Activated CD4-positive, alpha-beta T cell treated with anti-CD3 and anti-CD28 coated beads for 24 hours (primary cell): ENCODE measurements at places on chromosomes 11 and 22.

- DNase-seq: no peak
Observed at GRCh38 chr11:98572941-98573340, 447.8 kb upstream of the CNTN5 start.

- DNase-seq: no peak
Observed at GRCh38 chr11:26960281-26960680, 33.6 kb upstream of the FIBIN start.

- no peak for DNase-seq
Observed at GRCh38 chr11:104333977-104334376, 170.0 kb upstream of the PDGFD start.

DNA sequence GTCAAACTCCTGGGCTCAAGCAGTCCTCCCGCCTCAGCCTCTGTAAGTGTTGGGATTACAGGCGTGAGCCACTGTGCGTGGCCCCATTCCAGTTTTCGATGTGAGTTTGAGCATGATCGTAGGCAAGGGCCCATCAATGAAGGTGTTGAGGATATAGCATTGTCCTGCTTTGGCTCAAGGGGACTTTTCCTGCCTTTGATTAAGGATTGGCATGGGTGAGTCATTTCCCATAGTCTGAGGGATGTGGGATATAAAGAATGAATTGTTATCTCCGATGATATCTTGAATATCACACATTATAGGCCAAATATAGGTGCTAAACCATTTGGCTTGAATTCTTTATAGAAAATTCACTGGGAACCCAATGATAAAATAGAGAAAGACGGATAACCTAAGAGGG lies 30.4 kb downstream of the STIM1 start:
- no peak for DNase-seq

- DNase-seq: no peak
Observed at GRCh38 chr11:80719292-80719646, 1278.4 kb upstream of the TENM4 start.

DNA sequence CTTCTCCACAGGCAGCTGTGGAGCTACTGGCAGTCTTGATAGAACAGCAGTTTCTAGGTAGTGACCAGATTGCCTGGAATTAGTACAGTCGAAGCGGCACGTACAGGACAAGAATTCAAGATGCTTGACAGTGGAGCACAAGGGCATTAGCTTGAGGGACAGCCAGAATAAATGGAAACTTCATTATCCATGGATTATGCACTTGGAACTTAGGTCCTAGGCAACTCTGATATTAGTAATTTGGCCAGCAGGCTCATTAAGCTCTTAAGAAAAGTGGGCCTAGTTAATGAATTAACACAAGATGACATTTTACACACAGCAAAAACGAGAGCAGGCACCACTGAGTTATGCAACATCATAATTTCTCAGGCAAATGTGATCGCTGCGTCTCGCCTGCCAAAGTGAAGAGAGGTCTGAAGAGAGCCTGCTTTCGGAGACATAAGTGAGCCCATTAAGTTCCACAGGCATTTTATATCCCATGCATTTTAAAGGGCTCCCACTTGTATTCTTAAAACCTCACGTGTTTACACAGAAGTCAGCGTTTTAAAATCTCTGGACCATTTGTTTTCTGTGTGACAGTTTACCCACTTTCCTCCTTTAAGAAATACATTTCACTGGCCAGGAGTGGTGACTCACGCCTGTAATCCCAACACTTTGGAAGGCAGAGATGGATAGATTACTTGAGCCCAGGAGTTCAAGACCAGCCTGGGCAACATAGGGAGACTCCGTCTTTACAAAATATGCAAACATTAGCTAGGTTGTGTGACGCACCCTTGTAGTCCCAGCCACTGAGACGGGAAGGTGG lies 66.2 kb downstream of the COMMD9 start:
- no peak for DNase-seq

DNA sequence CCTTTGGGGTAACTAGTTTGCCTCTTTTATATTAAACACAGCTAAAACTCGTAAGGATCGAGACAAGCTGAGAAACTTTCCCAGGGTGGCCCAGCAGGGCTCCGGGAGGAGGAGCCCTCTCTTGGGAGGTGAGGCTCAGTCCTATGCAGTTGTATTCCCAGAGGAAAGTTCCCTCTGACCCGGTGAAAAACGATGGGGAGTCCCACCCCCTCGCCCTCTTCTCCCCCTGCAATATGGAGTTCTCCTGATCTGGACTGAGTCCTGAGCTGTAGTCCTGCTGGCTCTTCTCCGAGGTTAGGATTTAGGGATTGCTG lies 1.3 kb downstream of the NTM start:
- DNase-seq: no peak

GRCh38 chr11:119880143-119880542 lies 151.1 kb upstream of the NECTIN1 start:
- DNase-seq: no peak

GRCh38 chr11:36619502-36619901 lies 21.5 kb upstream of the RAG2 start:
- DNase-seq: no peak

GRCh38 chr11:15507592-15507991 lies 392.9 kb downstream of the INSC start:
- DNase-seq: no peak

GRCh38 chr22:35614404-35614803 lies 2.7 kb downstream of the MB start:
- DNase-seq: no peak

DNA sequence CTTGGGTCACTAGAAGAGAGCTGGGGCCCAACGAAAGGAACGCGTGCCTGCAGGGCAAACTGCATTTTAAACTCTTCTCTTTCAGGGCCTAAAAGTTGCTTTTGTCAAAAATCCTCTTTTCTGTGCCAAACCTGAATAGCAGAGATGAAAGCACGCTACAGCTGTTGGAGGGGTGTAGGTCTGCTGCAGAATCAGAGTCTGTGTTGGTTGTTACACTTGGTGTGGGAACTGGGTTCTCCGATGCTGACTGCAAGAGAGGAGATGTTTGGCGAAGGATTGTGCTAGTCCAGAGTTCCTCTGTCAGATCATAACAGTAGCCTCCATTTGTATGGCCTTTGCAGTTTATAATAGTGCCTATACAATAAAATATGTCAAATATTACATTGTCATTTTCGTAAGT lies 41.8 kb downstream of the BARX2 start:
- no peak for DNase-seq

DNA sequence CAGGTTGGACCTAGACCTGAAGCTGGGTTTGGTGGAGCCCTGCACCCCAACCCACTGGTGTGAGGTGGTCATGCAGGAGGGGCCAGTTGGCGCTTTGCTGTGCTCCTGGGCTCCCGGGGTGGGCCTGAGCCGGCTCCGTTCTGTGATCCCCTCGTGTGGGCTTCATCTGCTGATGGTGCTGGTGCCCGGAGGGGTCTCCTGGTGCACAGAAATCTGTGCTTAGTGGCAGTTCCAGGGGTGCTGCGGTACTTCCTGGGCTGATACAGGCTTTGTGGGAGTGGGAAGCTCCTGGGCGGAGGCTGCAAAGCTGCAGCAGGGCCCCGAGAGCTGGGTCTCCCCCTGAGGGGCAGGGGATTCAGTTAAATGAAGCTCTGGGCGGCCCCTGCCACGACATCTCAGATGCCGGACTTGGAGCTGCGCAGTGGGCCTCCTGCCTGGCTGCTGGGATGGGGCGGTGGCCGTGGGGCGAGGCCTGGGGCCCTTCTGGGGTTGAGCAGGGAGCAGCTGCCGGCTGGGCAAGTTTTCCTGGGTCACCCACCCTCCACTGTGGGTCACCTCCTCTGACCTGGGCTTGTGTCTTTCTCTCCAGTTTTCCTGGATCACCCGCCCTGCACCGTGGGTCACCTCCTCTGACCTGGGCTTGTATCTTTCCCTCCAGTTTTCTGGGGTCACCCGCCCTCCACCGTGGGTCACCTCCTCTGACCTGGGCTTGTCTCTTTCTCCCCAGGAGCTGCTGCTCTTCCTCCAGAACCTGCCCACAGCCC lies 410.5 kb downstream of the TBC1D22A start:
- DNase-seq: no peak

DNA sequence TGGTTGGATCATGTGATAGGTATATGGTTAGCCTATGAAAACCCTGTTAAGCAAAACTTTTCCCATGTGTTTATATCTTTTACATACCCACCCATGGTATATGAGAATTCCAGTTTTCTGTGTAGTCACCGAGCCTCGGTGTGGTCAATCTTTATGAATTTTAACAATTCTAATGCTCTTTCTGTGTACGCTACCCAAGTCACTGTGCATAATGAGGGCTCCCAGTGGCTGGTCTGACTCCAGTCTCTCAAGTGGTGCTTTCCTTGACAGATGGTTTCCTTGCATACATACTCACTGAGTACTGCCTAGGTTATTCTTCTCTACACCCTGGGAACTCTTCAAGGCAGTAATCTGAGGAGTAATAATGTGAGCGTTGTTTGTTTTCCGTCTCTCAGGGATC lies 17.6 kb downstream of the MUC15 start:
- no peak for DNase-seq

DNA sequence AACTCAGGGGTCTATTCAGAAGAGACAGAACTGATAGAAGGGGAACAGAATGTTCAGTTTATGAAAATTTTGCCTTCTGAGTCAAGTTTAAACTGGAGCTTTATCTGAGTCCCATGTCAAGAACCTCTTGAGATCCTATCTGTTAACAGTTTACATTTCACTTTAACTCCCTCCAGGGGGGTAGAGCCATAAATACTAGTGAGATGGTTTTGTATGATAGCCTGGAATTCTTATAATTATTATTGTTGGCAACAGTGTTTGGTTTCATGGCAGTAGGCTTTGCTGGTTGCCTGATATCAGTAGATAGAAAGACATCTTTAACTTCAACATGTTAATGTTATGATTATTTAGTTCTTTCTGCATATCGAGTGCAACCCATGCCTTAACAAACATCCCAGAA lies 498.5 kb downstream of the INSC start:
- no peak for DNase-seq

GRCh38 chr22:47176573-47177333 lies 414.3 kb downstream of the TBC1D22A start:
- no peak for DNase-seq

DNA sequence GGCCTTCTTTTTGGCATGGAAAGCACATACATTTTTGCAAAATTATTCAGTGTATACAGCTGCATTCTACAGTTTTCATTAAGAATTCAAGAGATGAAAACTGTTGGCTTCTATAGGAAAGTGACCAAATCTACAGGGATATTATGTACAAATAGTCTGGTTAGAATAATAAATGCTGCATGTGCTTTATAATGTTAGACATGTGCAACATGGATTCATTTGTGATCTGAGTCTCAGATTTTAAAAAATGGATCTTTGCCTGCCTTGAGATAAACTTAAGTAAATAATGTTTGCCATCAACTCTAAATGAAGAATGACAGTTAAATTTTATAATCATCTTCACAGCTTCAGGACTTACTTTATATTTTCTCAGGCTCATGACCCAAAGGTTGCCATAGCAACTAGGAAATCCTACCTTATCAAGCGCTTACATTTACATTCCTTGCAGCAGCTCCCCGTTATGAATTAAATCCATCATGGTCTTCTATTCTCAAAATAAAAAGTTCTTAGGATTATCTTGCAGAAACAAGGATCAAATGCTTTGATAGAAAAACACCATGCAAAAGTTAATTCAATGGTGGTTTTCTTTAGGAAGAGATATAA lies 200.2 kb downstream of the CADM1 start:
- no peak for DNase-seq

DNA sequence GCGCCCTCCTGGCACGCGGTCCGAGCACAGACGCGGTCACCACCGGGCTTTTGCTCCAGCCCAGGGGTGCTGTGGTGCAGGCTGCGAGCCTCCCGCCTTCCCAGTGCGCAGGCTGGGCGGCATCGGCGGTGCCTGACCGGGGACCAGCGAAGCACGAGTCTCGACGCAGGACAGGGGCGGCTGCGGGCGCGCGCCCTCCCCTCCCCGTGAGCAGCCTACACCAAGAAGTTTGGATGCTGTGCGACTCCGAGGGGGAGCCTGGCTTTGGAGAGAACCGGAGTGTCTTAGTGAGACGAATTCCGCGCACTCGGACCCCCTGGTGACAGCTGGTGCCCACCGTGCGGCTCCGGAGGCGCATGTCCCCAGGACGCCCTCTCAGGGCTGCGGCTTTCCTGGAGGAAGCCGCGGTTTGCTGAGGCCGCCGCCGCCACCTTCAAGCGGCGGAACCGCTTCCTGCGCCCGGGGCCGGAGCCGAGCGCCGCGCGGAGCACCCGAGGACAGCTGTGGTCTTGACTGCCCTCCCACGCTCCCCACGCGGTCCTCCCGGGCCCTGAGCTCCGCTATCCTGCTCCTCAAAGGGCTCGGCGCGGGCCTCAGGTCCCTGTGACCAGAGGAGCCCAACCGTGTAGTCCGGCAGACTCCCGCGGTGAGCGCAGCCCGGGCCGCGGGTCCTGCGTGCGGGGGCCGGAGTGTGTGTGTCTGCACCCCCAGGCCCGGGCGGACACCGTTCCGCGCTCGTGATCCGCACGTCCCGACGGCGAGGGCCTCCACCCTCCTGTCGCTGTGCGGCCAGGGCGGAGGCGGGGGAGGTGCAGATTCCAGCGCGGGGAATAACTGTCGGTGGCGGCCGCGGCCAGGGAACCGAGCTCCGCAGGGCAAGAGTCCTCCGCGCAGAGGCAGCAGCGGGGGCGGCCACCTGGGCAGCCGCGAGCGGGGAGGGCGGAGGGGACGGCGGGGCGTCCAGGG lies 1.7 kb downstream of the FGF3 start:
- no peak for DNase-seq

DNA sequence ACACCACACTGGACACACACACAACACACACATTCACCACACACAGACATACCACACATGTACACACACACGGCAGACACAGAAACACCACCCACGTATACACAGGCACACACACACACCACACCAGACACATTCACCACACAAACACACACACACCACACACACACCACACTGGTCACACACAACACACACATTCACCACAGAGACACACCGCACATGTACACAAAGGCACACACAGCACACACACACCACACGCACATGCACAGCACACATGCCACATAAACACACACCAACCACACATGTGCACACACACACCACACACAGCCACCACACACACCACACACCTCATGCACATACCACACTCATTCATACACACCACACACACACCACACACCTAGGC lies 84.2 kb upstream of the PRR5 start:
- no peak for DNase-seq

DNA sequence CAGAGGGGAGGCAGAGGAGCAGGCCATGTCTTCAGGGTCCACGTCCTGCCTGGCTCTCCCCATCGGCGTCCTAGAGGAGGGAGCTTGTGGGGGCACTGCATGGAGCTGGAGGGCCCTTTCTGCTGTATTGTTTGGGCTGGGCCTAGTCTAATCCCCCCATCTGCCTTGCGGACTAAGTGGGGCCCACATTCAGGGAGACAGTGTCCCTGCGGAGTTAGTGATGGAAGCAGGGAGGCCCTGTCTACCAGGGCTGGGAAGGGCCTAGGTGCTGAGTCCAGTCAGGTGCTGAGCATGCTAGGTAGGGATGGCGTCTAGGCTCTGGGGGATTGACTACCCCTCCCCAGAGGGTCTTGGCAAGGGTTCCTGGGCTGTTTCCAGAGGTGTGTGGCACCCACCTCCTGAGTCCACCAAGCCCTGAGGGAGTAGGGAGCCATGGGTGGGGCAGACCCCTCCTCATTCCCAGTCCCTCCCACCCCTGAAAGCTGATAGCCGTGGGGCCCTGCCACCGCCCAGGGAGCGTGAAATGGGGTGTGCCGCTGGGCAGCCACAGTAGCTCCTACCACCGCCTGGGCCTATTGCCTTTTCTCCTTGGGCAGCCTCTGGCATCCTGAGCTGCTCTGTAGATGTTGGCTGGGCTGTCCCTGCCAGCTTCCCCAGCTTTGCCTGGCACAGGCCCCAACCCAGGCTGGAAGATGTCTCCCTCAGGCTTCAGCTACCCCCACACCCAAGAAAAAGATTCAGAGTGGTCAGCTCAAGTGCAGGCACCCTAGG lies 1.9 kb upstream of the POLD4 start:
- DNase-seq: no peak
